Right kidney (tissue), 9 donors: ENCODE measurements at places on chromosomes 6 and 20.

GRCh38 chr6:146595972-146596731 is 2.6 kb upstream of the ADGB start:
- DNase-seq, result no peak

- no peak for DNase-seq
Measured at GRCh38 chr6:137950581-137950980, 83.5 kb downstream of the TNFAIP3 start.

DNA sequence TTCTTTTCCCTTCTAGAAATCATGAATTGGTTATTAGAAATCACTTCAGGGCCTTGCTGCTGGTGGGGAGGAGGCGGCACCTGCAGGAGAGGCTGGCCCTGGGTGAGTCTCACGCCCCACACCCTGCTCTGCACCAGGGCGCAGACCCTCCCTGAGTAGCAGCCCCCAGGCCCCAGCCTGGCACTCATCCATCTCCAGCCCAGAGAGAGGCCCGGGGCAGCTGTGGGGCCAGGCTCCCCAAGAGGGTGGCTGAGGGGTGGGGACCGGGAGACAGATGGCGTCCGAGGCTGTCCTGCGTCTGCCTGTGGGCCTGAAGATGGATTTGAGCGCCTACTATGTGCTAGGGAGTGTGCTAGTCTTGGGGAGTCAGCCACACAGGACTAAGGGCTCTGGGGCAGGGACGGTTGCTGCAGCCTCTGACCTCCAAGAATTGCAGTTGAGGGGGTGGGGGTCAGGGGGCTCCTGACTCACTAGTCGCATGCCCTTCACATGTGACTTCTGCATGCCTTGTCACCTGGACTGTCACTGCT is 59.6 kb upstream of the GATA5 start:
- no peak for DNase-seq

- DNase-seq, result no peak
Measured at GRCh38 chr6:168363811-168364792, 44.5 kb upstream of the DACT2 start.

GRCh38 chr20:4883546-4883945 is 117.8 kb downstream of the SLC23A2 start:
- DNase-seq, result no peak

DNA sequence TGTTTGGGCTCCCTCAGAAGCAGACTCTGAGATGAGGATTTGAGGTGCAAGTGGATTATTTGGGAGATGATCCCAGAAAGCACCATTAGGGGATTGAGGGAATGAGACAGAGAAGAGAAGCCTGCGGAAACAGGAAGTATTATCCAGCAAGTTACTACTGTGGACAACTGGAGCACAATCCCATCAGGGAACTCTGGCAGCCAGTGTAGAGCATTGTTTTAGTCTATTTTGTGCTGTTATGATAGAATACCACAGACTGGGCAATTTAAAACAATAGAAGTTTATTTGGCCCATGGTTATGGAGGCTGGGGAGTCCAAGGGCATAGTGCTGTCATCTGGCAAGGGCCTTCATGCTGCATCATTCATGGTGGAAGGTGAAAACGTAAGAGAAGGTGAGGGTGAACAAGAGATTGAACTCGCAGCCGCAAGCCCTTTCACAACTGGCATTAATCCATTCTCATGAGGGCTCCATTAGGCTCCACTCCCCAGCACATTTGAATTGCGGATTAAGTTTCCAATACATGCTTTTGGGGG is 43.5 kb upstream of the SLC9A8 start:
- DNase-seq, result no peak

DNA sequence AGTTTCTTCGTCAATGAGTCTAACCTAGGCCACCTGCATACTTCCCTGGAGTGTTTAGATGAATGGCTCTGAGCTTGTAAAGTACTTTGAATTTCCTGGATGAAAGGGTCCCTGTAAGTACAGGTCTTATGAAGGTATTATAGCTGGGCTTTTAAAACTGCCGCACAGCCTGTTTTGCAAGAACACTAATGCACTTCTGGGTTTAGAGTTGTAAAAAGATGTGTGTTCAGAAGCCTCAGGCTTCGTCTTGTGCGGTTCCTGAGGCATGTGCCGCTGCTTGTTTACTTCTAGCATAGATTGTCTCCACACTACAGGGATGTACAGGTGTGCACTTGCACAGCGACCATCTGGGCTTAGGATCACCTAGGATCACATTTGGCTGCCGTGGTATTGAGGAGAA is 324.5 kb downstream of the SOX4 start:
- no peak for DNase-seq

- no peak for DNase-seq
Measured at GRCh38 chr6:161947371-161947770, 673.5 kb upstream of the AGPAT4 start.

- no peak for DNase-seq
Measured at GRCh38 chr20:57038608-57039440, 227.6 kb downstream of the BMP7 start.

DNA sequence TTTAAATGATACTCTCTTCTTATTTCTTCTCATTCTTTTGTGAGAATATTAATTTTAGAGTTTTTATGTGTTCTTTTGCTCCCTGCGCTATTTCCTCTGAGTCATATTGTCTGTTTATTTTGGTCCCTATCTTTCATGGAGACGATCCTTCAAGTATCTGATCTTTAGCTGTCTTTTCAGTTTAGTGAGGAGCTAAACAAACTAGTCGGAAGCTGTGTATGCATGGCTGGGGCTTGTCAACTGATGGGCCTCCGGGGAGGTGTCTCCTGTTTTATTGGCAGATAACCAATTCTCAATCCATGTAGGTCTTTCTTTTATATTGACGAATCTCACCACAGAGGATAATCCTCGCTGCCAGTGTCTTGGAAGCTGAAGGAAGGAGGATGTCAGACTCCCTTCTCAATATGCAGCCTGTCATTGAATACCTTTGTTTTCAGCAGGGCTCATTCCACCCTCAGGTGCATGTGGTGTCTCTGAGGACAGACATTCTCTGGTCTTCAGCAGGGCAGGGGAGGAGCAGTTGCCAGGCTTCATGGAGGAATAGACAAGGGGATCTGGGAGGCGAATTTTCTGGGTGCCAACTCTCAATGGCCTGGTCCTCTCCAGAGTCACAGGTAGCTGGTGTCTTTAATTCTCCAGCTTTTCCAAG is 64.9 kb downstream of the RNF182 start:
- no peak for DNase-seq

- no peak for DNase-seq
Measured at GRCh38 chr6:53735896-53736295, 58.9 kb upstream of the LRRC1 start.

DNA sequence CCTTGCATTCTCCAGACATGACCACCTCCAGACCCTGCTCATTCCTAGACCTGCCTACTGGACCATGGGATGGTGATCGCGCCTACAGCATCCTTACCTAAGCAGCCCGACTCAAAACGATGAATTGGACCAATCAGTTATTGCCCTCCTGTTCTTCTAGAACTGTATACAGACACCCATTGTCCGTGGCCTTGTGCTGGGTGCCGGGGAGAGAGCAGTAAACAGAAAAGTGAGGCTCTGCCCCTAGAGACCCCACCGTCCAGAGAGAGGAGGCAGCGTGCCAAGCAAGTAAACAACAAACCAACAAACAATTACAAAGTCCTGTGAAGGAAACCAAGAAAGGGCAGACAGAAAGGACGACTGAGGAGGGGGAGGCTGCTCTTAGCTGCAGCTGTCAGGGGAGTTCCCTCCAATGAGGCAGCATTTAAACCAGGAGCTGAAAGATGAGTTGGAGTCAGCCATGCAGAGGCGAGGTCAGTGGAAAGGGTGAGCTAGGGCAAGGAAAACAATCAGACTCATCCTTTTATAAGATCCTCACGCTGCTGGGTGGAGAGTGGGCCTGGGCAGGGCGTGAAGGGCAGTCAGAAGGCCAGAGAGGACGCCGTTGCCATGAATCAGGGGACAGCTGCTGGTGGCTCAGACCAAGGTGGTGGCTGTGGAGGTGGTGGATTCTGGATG is 37.6 kb upstream of the BLCAP start:
- DNase-seq, result peak; percentile 34

GRCh38 chr6:4511641-4512020 is 264.6 kb upstream of the CDYL start:
- no peak for DNase-seq

DNA sequence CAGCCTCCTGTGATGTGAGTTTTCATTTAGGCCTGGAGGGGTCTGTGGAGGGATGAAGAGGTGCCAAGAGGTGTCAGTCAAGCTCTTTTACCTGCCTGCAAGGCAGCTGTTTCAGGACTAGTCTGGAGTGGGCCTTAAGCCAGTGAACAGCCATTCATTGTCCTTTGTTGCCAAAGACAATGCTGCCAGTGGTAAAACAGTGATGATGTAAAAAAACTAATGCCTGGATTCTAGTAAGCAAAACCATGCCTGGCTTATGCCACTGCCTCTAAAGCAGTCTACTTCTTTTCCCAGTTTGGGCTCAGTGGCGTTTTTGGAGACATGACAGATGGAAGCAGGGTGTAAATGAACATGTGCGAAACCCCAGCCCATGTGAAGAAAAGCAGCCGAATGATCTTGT is 93.5 kb upstream of the KCNK16 start:
- DNase-seq, result no peak

- DNase-seq, result no peak
Measured at GRCh38 chr6:28758046-28758817, 165.6 kb downstream of the TRIM27 start.

- no peak for DNase-seq
Measured at GRCh38 chr6:41451039-41451438, 95.1 kb upstream of the FOXP4 start.

DNA sequence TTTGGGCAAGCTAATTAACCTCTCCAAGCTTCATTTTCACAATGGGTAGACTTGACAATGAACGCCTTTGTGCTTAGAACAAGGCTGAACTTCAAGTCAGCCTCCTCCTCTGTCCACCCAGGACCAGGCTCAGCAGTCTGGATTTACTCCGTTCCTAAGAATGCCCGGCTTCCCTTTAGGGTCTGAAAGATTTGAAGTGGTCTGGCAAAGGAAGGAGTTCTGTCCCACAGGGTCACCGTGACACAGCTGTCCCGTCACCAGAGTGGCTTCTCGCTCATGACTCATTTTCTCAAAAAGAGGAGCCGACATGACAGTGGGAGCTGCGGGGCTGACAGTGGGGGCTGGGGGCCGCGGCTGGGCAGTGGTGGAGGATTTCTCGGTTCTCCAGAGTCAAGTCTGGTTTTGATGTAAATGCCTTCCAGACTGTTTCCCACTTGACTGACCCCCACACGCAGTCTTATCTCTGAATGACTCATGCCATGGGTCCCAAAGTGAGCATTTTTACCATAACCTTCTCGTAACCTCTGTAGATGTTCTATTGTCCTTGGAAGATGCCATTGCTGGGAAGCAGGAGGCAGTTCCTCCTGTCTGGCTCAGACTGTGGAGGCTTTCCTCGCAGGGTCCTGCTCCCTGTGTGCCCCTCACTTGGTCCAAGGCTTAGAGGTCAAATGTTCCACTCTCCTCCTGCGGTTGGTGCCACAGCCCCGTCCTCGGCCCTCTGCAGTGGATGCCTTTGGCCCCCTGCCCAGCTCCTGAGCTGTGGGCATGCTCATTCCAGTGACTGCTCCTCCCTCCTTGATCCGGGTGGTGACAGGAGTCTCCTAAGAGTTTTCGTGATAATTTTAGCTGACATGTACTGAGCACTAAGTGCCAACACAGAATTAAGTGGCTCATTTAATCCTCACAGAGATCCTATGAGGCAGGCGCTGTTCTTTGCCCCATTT is 253.1 kb downstream of the FNDC1 start:
- no peak for DNase-seq

DNA sequence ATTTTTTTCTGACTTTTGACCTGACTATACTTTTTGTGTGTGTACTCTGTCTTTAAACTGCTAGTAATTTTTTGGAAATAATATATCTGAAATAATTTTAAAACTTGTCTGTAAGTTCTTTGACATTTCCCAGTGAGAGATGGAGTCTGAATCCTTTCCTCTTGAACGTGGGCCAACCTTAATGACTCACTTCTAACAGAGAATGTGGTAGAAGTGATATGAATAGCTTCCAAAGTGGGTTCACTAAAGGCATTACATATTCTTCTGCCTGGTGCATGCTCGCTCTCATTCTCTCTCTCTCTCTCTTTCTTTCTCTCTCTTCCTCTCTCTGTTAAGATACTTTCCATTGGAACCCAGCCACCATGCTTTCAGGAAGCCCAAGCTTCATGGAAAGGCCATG is 108.7 kb upstream of the FERMT1 start:
- DNase-seq, result no peak

DNA sequence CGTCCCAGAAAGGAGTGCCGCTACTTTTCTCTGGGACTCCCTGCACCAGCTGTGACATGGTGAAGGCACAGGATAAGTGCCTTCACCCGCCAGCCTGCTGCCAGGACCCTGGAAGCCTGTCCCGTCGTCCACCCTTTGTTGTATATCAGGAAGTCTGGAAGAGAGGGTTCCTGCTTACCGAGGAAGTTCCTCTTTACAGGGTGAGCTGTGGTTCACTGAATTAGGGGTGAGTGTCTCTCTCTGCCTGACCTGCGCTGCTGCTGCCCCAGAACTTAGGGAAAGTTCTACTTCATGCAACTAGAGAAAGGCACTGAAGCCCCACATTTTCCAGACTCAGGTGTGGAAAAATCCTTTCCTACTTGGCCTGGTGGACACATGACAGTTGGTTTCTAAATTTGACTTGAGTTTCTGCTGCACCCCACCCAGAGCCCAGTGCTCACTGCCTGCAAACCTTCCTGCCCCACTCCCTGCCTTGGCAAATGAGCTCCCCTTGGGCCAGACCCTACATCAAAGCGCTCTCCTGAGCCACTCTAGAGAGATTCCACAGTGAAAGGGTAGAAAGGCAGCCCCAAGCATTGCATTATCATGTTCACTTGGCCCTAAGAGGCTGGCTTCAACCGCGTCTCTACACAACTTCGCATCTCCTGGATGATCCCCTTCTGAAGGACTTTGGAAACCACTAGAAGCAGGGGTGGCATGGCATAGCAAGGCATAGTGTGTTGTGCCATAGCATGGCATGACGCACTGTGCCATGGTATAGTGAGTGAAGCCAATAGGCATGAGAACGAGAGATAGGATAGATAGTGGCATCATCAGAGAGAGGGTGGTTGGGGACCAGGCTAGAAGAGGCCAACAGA is 215.8 kb upstream of the CDYL start:
- no peak for DNase-seq

GRCh38 chr6:107361753-107362604 is 97.4 kb downstream of the PDSS2 start:
- DNase-seq, result peak; percentile 19

GRCh38 chr6:13113981-13114593 is 214.2 kb downstream of the TBC1D7 start:
- no peak for DNase-seq

DNA sequence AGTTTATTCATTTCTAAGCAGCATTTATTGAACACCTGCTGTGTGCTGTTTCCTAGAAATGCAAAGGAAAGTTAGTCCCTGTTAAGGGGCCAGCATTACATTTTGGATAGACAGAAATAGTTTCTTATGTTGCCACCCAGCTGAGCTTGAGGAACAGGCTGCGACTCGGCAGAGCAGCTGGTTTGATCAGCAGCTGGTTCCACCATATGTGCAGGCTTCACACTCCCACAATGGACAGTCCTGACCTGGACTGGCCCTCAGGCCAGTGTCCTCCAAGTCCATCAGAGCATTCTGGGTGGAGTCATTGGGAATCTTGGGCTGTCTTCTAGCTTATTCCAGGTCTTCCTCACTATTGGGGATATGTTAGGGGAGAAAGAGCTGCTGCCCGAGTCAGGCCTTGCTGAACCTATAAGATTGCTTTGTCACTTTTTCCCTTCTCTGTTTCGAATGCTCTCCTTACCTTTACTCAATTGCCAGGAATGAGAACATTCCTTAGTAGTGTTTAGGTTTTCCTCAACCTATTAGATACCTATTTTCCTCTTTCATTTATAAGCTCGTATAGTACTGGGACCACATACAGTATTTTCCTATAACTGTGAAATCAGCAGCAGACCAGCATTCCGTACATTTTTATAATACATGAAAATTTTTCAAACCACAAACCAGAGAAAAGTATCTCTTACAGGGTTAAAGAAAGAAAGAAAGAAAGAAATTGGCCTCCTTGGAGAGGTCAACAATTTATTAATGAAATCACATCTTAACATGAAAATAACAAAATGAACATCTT is 203.0 kb downstream of the FARS2 start:
- no peak for DNase-seq
